ENCODE measurements at places on chromosomes 2 and 18.

GRCh38 chr2:102927854-102928267, 166.0 kb downstream of the TMEM182 start:
- DNase-seq: no peak

DNA sequence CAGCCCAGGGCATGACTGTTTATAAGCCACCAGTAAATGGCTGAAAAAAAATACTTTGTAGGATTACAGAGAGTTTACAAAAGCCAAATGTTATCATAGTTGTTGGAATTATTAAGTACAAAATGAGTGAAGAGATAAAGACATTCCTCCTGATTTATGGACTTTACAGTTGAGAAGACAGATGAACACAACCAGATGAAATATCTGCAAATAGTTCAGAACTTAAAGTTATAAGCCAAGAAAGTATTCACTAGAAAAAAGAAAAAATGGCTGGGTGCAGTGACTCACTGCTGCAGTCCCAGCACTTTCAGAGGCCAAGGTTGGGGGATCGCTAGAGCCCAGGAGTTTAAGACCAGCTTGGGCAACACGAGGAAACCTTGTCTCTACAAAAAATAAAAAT, 11.2 kb downstream of the PMAIP1 start:
- DNase-seq: peak; percentile 83

DNA sequence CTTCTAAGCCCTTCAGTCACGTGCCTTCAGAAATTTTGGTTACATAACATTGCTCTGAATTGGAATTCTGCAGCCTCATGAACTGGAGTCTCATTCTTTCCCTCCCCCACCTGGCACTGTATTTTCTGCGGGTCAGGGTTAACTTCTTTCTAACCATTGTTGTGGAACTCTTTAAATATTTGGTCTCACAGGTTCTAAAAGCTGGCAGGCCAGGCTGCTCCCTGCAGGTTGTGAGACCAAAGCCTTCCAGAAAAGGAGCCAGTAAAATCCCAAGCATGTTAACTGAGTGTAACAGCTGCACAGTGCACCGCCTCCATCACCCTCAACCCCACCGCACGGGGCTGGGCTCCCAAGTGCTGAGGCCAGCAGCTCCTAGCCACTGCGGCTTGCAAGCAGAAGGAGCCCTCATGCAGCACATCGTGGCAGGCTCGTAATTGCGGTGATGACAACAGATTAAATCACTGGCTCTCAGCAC, 174.1 kb upstream of the ALPP start:
- DNase-seq: peak; percentile 15

DNA sequence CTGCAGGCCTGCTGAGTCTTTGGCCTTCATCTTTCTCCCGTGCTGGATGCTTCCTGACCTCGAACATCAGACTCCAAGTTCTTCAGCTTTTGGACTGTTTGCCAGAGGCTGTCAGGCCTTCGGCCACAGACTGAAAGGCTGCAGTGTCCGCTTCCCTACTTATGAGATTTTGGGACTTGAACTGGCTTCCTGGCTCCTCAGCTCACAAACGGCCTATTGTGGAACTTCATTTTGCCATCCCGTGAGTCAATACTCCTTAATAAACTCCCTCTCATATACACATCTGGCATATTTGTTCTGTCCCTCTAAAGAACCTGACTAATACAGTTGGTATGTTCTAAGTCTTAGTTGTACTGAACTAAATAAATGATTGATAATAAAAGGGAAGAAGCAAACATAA, 702.8 kb upstream of the LINC00305 start:
- no peak for DNase-seq

- no peak for DNase-seq
Observed at GRCh38 chr2:95292623-95293260, 4.4 kb upstream of the KCNIP3 start.

- DNase-seq: peak; percentile 71
Observed at GRCh38 chr2:217622205-217623060, 380.4 kb downstream of the TNS1 start.

- DNase-seq: no peak
Observed at GRCh38 chr2:1839066-1839756, 94.9 kb upstream of the PXDN start.

DNA sequence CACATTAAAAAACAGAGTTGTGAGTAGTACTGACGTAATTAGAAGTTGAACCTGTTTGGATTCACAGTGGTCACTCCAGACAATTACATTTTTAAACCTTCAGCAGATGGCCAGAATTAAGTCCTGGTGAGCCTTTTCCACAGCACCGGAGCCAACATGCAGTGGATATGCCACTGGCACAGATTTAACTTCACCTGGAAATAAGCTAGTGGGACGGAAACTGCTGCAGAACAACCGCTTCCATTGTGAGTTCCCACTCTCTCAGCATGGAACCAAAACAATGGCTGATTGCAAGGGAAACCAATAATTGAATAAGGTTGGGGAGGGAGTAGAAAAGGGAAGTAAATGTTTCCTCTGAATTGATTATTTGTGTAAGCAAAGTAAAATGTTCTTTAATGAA, 515.1 kb downstream of the STK39 start:
- DNase-seq: no peak

GRCh38 chr2:235614900-235615712, 121.3 kb downstream of the AGAP1 start:
- DNase-seq: peak; percentile 82
